ENCODE measurements at places on chromosomes 11 and 22. TPM values are rescaled to one million over a fixed set of nuclear protein-coding genes. Genes with fewer than 3 reads are reported as not detected.

DNA sequence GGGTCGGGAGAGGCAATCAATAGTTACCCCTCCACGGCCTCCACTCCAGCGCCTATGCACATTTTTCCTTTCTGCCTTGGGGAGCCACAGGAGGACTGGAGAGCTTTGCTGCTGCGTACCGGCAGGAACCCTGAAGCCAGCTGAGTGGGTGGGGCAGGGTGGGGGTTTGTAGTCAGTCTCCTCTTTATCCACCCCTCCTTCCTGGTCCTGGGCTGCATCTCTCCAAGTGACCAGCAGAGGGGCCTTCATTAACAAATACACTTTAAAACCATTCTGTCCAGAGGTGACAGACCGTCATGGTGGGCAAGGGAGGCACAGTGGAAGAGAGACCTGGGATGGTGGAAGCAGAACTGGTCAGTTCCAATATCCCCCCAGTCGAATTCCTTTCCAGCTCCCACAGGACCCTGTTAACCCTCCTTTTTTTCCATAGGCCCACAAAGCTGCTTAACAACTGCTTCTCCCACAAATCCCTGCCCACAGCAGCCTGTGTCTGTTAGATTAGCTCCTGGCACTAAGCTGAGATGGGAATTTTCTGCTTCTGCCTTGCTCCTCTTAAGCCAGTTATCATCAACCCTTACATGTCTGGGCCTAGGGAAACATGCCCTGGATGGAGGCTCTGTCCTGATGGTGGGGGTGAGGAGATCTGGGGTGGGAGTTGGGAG lies 3.9 kb upstream of the ABCG4 start:
- H3K27me3 ChIP-seq = no peaks in the 10 kb centered on the region
- H3K36me3 ChIP-seq = no peaks in the 10 kb centered on the region
- H3K4me3 ChIP-seq = no peak overlapping the region
- no peak overlapping the region for H3K27ac ChIP-seq
- H3K4me1 ChIP-seq = peaks cover 23% of the 10 kb centered on the region

- no peak for DNase-seq
- peaks cover 43% of the 10 kb centered on the region for H3K4me1 ChIP-seq
- H3K27ac ChIP-seq = peak overlapping the region; percentile 99
- peak overlapping the region; percentile 99 for H3K4me3 ChIP-seq
Measured at GRCh38 chr11:75815345-75816168, 547 bp downstream of the UVRAG start.

DNA sequence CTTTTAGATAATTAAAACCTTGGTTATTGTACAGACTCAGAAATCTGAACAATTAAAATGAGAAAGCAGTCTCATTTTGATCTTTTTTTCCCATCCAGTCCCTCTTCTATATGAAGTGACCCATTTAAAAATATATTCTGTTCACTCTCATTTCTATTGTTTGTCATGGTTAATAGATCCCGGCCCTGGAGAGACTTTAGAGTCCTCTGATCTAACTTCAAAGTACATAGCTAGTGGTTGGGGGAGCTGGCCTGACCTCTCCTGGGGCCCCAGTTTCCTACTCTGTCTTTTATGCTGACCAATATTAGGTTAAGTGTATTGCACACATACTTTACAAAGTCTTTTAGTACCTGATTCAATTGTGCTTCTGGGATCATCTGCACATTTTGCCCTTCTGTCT lies 13.5 kb downstream of the MRPL48 start:
- H3K36me3 ChIP-seq = peaks cover 16% of the 10 kb centered on the region
- no peaks in the 10 kb centered on the region for H3K27me3 ChIP-seq
- H3K27ac ChIP-seq = no peak overlapping the region
- no peaks in the 10 kb centered on the region for H3K4me1 ChIP-seq
- DNase-seq = no peak

DNA sequence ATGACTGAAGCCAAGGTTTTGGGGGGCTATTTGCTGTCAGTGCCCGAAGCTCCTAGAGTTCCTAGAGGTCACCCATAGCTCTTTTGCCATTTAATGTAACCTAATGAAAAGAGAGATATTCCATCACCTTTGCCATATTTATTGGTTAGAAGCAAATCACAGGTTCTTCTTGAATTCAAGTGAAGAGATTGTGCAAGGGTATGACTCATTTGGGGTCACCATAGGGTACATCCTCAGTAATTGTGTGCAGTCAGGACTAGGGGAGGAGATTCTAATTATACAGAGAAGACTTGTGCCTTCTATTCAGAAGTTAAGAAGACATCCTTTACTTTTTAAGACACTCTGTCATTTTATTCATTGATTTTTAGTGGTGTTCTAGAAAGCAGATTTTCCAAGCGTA lies 6.9 kb upstream of the PRAME start:
- no peaks in the 10 kb centered on the region for H3K4me1 ChIP-seq
- no peak overlapping the region for H3K4me3 ChIP-seq
- no peaks in the 10 kb centered on the region for H3K36me3 ChIP-seq
- no peak for DNase-seq
- no peaks in the 10 kb centered on the region for H3K27me3 ChIP-seq

DNA sequence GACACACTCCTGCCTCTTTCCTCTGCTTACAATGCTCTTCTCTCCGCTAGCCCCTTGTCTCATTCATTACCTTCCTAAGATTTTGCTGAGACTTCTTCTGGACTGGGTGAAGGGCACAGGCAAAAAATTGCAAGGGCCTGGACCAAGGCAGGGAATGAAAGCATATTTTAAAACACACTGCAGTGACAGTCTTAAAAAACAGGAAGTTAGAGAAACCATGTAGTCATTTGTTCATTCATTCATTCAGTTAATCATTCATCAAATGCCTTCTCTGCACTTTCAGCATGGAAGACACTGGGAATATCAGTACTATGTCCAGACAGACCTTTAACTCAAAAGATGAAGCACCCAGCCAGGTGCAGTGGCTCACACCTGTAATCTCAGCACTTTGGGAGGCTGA lies 44.9 kb upstream of the SWAP70 start:
- H3K4me1 ChIP-seq = peaks cover 11% of the 10 kb centered on the region
- no peaks in the 10 kb centered on the region for H3K36me3 ChIP-seq
- H3K27ac ChIP-seq = no peak overlapping the region

DNA sequence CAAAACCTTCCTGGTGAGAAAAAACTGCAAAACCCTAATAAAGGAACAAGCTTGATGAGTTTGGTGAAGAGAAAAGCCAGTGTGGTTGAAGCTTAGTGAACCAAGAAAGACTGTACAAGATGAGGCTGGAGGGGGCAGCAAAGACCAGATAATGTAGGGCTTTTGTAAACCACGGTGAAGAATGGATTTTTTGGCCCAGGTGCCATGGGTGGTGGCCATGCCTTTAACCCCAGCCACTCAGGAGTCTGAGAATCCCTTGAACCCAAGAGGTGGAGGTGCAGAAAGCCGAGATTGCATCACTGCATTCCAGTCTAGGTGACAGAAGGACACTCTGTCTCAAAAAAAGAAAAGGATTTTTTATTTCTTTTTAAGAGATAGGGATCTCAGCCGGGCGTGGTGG lies 5.0 kb upstream of the ZDHHC5 start:
- no peak for DNase-seq
- no peak overlapping the region for H3K4me3 ChIP-seq
- H3K27me3 ChIP-seq = no peaks in the 10 kb centered on the region

- no peak overlapping the region for H3K27ac ChIP-seq
- peaks cover 2% of the 10 kb centered on the region for H3K4me1 ChIP-seq
- H3K36me3 ChIP-seq = no peaks in the 10 kb centered on the region
- DNase-seq = no peak
Measured at GRCh38 chr22:45574069-45574703, 71.5 kb downstream of the FBLN1 start.

DNA sequence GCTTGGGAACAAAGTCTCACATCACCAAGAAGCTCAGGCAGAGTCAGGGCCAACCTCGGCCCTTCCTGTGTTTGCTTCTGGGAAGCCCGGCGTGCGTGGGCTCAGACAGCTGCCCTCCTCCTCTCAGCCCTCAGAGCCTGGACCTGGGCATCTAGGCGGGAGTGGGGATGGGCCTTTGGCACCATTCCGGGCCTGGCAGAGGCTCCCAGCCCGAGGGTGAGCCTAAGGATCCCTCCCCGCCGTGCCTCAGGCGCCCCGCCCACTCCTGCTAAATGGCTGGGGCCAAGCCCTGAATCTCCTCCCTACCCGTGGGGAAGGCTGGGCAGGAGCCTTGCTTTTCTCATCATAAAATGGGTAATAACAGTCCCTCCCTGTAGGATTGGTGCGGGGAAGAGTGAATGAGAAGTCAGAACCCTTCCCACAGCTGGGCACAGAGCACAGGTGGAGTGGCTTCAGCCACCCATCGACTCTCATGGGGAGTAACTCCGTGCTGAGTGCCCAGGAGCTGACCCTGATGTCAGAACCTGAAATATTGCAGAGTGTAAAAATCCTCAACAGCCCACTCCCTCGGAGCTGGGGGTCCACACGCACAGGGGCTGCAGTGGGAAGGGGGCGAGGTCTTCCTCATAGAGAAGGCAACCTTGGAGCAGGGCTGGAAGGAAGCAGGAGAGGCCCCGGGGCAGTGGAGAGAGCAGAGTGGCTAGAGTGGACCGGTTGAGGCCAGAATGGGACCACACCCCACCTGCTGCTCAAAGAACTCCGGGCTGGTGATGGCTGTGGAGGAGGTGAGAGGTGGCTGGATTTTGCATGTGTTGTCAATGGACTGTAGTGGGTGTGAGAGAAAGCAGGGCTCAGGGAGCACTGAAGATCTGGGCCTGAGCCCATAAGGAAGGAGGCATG lies 18.8 kb upstream of the CDKN1C start:
- peaks cover 39% of the 10 kb centered on the region for H3K4me1 ChIP-seq
- H3K36me3 ChIP-seq = no peaks in the 10 kb centered on the region
- no peak overlapping the region for H3K4me3 ChIP-seq
- no peaks in the 10 kb centered on the region for H3K27me3 ChIP-seq
- no peak overlapping the region for H3K27ac ChIP-seq

DNA sequence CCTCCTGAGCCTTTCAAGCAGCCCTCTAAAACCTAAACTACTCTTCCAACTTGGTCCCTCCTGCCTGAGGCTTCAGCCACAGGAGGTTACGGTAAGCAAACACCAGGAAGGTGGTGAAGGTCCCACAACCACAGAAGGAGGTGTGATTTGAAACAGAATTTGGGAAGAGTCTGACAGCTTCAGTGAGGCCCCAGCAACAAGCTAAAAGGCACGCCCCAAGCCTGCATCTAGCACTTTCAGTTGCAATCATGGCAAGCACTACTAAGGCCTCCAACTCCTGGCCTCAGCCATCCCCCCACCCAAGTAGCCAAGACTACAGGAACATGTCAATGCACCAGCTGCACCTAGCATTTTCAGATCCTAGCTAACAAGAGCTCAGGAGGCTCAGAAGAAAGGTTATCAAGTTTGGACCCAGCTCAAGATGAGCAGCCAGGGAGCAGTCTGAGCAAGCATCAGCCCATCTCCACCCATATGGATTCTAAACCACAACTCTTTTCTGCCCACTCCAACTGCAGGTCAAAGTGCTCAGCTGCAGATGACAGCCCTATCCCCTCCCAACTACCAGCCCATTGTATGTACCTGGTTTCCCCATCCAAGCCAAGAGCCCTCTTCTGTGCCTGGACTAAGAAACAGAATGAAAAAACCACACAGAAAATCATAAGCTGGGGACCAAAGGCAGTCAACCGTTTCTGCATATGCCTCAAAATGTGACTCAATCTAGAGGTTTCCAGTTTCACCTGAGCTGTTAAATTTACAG lies 10.4 kb upstream of the AHNAK start:
- peaks cover 73% of the 10 kb centered on the region for H3K4me1 ChIP-seq
- no peak for DNase-seq
- no peak overlapping the region for H3K4me3 ChIP-seq
- peak overlapping the region; percentile 95 for H3K27ac ChIP-seq
- peaks cover 8% of the 10 kb centered on the region for H3K36me3 ChIP-seq

Gene RFPL1
- total RNA-seq = not detected

Gene TYR
- total RNA-seq = not detected
